DMS 273 treated with DMSO at 0.1 percent for 48 hours (cell line): ENCODE measurements at places on chromosomes 13 and 19.

GRCh38 chr19:30310602-30311263, 61.5 kb upstream of the ZNF536 start:
- DNase-seq, result no peak

GRCh38 chr13:86684402-86684801, 885.2 kb upstream of the SLITRK6 start:
- DNase-seq, result no peak

GRCh38 chr13:75938811-75939560, 302.9 kb downstream of the LMO7 start:
- DNase-seq, result no peak

- DNase-seq, result no peak
Observed at GRCh38 chr19:49507803-49508494, 4.5 kb upstream of the FCGRT start.

GRCh38 chr13:19836472-19836871, 27.0 kb downstream of the ZMYM5 start:
- DNase-seq, result no peak

DNA sequence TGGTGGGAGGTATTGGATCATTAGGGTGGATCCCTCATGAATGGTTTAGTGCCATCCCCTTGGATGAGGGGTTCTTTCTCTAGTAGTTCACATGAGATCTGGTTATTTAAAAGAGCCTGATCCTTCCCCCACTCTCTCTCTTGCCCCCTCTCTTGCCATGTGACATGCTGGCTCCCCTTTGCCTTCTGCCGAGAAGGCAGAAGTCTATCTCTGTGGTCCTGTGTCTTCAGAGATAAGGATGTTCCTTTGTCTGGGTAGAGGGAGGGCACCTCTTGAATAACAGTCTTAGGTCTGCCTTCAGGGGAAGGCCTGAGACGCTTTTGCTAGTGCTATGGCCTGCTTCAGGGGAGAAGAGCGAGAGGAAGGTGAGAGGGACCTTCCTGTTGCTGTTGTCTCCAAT, 2.0 kb upstream of the ZDHHC20 start:
- no peak for DNase-seq

- DNase-seq, result no peak
Observed at GRCh38 chr19:53068834-53069233, 24.3 kb downstream of the ERVV-2 start.

DNA sequence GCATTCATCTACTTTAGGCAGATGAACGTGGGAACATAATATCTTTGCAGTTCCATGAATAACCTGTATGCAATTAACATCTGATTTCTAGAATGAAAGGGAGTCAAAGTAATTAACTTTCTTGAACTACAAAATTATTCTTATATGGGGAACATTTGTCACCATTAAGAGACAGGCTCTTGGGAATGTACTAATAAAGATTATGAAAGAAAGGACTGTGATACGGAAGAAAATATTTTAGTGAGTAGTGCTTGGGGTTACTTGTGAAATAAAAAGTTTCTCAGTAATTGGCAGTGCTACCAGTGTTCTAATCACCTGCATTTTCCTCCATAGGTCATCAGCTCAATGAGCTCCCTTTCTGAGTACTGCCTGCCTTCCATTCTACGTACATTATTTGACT, 85.4 kb downstream of the FRY start:
- no peak for DNase-seq

DNA sequence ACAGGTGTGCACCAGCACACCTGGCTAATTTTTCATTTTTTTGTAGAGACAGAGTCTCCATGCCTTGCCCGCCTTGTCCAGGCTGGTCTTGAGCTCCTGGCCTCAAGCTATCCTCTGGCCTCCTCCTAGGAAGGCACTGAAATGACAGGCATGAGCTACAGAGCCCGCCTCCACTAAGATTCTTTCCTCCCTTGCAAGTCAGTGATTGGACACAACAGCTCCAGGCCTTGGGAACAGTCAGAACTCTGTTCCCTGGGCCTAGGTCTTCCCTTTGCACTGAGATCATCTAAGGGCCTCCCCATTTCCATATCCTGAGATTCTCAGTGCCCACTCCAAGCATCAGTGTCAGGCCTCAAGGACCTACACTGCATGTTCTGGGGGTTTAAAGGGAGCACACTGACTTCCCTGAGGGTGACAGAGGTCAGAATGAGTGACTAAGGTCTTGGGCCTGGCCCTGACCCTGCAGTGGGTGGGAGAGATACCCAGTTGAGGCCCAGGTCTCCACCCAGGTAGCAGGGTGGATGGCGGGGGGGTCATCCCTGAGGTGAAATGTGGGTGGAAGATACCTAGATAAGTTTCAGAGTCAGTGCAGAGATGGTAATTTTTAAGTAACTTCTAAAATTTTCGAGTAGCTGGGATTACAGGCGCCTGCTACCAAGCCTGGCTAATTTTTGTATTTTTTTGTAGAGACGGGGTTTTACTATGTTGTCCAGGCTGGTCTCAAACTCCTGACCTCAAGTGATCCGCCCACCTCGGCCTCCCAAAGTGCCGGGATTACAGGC, 17.3 kb upstream of the ERCC1 start:
- DNase-seq, result no peak

GRCh38 chr19:3601021-3601420, 5.7 kb downstream of the TBXA2R start:
- no peak for DNase-seq

DNA sequence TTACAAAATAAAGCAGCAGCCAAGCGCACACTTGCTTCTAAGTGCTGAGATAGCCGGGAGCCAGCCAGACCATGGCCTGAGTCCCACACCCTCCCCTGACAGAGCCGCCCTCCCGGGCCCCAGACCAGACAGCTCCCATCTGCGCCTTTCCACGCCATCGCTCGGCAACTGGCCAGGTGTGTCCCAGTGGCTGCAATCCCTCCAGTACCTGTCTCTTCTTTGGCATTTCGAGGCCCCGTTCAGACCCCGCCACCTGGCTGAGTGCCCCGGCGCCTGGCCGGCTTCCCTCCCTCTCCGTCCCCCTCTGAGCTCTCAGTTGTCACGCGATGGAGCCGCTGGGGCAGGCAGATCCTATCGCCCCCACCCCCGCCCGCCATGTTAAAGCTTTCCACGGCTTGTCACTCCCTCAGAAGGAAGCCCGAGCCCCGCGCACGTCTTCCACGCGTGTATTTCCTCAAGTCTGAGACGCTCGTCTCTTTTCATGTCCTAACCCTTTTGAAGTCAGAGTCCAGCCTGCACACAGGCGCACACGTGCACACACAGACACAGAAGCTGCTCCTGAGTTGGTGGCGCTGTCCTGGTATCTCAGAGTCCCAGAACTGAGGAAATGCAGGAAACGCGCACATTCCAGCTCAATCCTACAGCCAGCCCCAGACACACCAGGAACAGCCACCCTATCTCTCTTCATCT, 7.9 kb downstream of the MLLT1 start:
- DNase-seq, result no peak

DNA sequence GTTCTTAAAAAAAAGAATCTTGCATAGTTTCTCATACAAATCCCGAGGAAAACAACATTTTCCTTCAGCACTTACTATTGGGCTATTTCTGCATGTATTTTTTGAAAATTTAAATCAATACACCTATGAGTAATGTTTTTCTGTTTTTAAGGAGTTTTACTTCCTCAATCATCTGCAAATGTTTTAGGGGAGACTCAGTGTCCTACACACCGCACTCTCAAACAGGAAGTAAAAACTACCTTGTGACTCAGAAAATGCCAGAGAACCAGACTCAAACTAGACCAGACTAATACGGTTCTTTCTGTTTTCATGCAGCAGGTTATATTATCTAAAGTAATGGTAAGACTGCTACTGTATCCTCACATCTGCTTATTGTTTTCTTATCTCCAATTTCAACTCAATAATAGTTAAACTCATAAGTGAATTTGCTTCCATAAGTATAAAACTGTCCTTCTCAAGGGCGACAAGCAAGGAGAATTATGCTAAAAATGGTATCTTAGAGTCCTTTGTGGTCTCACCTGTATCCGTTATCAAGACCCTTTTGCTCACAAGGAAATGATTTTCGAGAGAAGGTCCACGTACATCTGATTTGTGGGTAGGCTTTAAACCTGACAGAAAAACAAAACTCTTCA, 52.5 kb downstream of the FLT3 start:
- DNase-seq, result no peak

DNA sequence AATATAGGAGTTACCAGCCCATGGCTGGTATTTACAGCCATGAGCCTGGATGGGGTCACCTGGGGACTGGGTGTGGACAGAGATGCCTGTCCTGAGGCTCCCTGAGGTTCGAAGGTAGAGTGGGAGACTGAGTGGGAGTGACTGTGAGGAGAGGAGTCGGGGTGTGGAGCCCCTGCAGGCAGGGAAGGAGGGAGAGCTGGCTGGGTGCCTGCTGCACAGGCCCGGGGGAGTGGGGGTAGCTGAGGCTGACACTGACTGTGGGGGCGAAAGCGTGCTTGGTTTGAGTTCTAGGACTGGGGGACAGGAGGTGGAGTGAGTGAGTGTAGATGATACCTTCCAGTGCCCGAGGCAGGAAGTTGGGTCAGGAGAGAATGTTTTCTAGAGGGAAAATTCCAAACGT, 7.1 kb downstream of the RAB11B start:
- DNase-seq, result no peak

DNA sequence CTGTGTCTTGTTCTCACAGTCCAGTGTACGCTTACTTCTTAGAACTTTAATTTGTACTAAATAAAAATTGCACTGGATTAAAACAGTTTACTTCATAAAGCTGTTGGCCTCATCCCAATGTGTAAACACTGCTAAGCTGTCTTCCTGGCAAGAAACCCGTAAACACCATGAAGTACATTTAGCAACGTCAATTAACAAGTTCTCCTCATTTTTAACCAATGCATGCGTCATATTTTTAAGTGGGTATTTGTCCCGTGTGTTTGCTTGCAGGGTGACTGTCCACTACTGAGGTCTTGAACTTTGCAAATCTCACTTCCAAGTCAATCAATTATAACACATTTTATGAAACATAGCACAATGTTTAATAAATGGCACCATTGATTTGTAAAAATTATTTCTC, 28.2 kb downstream of the LAIR2 start:
- DNase-seq, result no peak

GRCh38 chr19:39599116-39599515, 3.2 kb upstream of the LGALS13 start:
- no peak for DNase-seq

- no peak for DNase-seq
Observed at GRCh38 chr13:27083183-27083582, 88.4 kb downstream of the USP12 start.

DNA sequence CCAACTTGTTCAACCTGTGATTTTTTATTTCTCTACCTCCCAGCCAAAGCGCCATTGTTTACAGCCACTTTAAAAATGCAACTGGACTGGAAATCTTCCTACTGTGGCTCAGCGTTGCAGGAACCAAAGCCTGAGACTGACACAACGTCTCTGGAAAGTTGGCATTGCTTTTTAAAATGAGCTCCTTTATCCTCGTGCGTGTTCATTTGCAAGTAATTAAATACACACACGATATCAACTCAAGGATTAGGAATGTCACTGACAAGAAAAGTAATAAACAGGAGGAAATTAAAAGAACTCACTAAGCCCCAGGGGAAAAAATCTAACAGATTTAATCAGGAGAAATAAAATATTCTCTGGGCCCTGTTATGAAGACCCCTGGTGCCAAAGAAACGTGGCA, 184.6 kb upstream of the IRS2 start:
- DNase-seq, result no peak

- no peak for DNase-seq
Observed at GRCh38 chr13:79703772-79704171, 222.8 kb downstream of the NDFIP2 start.

DNA sequence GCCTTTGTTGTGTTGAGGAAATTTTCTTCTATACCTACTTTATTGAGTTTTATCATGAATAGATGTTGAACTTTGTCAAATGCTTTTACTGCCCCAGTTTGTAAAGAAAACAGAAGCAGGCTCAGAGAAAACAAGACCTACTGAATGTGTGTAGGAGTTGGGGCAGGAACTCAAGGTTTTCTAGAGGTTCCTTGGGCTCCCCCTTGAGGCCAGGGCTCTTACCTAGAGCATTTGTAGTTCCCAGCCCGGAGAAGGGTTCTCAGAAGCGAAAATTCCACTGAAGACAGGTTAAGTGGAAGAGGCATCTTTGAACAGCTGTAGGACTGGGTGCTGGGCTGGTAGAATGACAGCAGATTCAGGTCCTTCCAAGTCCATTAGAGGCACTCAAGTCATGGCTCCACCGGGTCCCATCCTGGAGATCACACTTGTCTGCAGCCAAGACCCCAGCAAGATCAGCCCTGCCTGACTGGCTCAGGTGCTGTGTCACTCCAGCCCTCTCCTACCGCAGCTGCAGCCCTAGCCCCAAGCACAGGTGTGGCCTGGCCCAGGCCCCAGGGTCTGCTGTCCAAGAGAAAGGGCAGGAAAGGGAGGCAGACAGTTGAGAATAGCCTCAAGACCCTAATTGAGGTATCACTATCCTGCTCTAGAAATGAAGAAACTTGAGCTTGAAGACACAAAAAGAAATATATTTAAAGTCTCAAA, 425.5 kb downstream of the PCDH20 start:
- DNase-seq, result no peak

DNA sequence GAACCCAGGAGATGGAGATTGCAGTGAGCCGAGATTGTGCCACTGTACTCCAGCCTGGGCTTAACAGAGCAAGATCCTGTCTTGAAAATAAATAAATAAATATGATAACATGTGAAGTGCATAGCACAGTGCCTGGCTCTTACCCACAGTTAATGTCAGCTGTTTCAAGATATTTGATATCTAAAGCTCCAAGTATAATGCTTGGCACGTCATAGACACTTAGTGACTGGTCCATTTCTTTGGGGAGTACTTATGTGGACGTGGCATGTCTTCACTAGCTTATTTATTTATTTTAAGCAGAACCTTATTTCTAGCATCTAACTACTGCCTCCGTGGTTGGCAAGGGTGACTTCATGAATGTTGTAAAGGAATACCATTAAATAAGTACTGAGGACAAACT, 18.8 kb downstream of the GARRE1 start:
- DNase-seq, result no peak

GRCh38 chr13:20405691-20406090, 120.0 kb downstream of the CRYL1 start:
- no peak for DNase-seq

DNA sequence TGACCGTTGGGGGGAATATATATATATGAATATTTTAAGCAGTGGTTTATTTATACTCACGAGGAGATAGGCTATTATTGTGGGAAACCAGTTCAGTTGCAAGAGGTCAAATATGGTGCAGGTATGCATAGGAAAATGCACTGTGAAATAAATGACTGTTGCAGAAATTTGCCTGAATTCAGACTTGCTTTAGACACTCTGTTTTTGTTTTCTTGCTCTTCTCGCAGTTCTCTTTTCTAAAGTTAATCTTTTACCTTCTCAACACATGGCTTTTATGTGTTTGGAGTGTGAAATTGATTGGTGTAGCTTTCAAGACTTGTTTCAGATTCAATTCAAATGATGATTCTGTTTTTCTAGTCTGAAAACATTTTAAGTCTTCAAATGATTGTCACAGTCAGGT, 109.7 kb downstream of the LRCH1 start:
- DNase-seq, result no peak

- no peak for DNase-seq
Observed at GRCh38 chr13:29284726-29285125, 310.8 kb downstream of the SLC7A1 start.
